ENCODE measurements at places on chromosomes 7 and 10.

DNA sequence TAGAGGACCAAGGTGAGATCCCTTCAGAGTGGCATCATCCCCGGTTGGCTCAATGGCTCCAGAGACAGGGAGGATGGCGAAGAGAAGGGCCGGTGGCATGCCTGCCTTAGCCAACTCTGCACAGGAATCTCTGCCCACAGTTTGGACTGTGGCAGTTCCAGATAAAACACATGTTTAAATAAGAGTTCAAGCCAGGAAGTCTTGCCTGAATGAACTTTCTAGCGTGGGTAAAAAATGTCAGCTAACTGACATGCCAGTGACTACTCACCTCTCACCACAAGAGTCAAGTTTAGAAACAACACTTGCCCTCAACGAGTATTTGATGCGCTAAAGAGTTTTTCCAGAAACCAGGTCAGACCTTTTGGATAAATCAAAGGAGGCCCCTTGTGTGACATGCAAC lies 3.0 kb downstream of the NOD1 start:
- no peak for DNase-seq

- no peak for DNase-seq
Observed at GRCh38 chr7:106345421-106346166, 60.8 kb upstream of the NAMPT start.

- DNase-seq = no peak
Observed at GRCh38 chr10:116994113-116994890, 10.7 kb downstream of the SHTN1 start.

- no peak for DNase-seq
Observed at GRCh38 chr10:131852823-131853609, 47.8 kb upstream of the PPP2R2D start.

- DNase-seq = no peak
Observed at GRCh38 chr7:29354340-29354739, 159.8 kb downstream of the CHN2 start.

- no peak for DNase-seq
Observed at GRCh38 chr10:30365278-30365677, 16.2 kb upstream of the MTPAP start.

DNA sequence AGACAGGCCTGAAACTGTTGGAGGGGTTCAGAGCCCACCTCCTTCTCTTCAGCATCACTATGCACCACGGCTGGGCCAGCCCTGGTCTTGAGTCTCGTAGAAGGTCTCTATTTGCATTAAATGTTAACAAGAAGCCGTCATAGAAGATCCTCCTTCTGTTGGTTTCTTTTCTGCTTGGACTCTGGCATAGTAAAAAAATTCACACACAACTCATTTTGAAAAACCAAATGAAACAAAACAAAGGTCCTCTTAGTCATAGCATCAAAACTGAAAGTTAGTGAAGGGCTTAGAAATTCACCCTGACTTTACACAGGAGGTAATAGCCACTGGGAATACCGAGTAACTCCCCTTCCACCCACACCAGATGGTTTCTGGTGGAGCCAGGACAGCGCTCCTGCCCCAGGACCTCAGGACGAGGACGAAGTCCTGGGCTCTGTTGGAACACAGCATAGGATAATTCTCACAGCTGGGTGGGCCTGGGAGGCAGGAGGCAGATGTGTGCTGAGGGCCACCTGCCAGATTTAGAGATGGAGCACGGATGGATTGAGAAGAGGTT lies 248.4 kb upstream of the KLF6 start:
- no peak for DNase-seq

GRCh38 chr10:5547931-5548660 lies 23.3 kb downstream of the CALML3 start:
- DNase-seq = no peak

DNA sequence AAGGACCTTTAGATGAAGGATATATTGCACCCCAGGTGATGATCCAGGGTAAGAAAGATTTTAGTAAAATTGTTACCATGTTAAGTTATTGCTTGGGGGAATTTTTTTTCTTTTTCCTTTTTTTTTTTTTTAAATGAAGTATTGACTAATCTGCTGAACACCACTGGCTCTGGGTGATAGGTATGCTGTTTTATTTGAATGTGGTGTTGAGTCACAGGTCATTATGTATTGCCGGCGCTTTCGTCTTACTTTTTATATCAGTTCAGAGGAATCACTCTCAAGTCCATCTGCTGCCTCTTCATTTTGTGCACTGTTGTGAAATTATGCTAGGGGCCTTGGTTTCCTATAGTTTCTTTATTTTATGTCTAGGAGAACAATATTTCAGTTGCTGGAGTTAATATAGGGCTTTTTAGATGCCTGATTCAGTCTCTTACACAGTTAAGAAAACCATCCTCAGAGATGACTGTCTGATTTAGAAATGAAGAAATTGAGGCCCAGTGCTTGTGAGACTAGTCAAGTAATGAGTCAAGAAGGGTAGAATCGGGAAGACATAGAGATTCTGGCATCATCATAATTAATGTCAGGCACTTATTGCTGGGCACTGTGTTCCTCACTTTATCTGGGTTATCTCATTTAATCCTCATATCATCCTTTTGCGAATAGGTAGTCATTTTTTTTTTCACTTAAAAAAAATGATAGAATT lies 38.7 kb downstream of the NRF1 start:
- DNase-seq = no peak

- DNase-seq = no peak
Observed at GRCh38 chr7:17227766-17228490, 70.5 kb upstream of the AHR start.

GRCh38 chr7:26460351-26461085 lies 168.9 kb downstream of the SNX10 start:
- no peak for DNase-seq

DNA sequence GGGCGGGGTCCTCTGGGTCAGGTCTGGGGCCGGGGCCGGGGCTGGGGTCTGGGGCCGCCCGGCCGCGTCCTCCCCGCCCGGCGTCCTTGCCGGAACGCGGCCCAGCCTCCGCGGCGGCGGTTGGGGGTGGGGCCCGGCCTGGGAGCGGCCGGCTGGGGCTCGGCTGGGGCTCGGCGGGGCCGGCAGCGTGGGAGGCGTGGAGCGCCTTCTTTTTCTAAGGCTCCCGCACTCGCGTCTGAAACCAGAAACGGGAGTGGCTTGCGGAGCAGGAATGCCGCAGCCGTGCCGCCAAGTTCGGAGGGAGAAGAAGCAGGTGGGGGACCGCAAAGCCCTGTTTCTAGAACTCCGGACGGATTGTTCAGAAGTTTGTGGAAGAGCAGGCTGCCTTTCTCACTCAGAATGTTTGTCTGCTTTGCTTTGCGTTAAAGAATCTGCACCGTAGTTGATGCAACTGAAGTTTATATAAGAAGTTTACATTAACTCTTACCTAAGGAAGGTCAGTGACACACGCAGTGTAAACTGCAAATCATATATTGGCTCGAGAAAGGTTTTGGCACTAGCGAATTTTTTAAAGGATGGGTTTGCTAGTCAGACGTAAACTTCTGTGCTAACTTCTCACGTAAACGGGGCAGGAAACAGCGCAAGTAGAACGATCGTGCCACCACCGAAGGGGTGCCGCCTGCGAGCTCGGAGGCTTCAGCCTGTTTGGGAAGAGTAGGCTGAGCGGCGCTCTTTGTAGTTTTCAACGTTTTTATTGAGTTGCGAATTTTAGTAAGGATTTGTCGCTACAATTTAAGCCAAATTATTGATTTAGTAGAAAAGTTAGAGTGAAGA lies 729 bp downstream of the DNAJB6 start:
- DNase-seq = peak; percentile 48

- no peak for DNase-seq
Observed at GRCh38 chr10:15548331-15548730, 171.4 kb downstream of the ITGA8 start.

GRCh38 chr7:155752756-155753445 lies 59.4 kb downstream of the SHH start:
- no peak for DNase-seq

- DNase-seq = no peak
Observed at GRCh38 chr10:58373442-58373827, 11.8 kb upstream of the TFAM start.

GRCh38 chr7:6423942-6424701 lies 23.6 kb downstream of the DAGLB start:
- no peak for DNase-seq

DNA sequence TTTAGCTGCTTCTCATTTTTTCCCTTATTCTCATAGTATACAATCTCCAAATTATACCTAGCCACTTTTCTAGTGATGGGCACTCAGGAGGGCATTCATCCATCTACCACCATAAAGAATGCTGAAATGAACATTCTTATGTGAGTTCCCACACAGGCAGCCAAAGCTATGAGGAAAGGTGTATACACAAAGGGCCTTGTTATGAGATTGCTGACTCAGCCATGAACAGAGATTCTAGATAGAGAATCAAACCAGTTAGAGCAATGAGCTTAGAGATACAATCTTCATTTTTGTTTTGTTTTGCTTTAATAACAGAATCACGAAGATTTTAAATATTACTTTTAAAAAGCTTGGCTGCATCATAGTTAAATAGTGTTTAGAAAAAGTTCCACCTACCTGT lies 54.8 kb upstream of the TNKS2 start:
- no peak for DNase-seq

DNA sequence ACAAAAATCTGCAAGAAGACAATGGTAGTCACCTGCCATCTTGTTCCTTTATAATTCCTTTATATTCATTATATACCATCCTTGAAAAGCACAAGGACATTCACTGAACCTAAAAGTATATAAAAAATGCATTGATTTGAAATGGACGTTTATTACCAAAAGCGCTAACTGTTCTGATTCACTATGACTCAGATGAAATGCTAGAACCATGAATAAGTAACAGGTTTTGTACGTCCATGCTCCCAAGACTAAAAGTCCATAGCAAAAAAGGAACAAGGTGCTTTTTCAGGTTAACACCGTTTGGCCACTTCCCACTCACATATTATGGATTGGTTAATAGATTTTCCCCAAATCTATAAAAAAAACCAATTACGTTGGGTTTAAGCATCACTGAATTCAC lies 109.4 kb downstream of the PPP1R17 start:
- no peak for DNase-seq

- no peak for DNase-seq
Observed at GRCh38 chr10:8639486-8640185, 585.1 kb downstream of the GATA3 start.

DNA sequence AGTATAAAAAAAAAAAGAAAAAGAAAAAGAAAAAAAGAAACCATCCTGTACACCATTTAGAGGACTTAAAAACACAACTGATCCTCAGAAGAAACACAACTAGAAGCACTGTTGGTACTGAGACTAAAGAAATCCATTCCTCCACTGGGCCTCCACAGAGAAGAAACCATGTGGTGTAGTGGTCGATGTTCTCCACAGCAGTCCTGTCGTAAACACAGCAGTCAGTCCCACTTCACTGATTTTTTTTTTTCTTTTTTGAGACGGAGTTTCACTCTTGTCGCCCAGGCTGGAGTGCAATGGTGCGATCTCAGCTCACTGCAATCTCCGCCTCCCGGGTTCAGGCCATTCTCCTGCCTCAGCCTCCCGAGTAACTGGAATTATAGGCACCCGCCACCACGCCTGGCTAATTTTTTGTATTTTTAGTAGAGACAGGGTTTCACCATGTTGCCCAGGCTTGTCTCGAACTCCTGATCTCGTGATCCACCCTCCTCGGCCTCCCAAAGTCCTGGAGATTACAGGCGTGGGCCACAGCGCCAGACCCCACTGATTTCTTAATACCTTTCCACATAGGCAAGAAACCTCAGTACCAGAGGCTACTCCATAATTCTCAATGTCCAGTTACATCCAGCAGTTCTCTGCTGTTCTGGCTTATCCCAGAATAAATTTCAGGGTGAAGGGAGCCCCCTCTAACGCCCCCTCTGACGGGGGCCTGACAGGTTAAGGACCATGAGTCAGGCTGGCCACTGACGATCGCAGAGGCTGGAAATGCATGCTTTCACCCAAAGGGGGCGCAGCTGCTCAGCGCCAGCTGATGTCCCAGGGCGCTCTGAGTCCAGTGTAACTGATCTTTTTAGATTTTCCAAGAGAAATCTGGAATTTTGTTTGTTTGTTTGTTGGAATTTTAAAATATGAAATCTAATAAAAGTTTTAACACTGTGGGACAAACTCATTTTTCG lies 24.8 kb upstream of the FFAR4 start:
- DNase-seq = no peak

DNA sequence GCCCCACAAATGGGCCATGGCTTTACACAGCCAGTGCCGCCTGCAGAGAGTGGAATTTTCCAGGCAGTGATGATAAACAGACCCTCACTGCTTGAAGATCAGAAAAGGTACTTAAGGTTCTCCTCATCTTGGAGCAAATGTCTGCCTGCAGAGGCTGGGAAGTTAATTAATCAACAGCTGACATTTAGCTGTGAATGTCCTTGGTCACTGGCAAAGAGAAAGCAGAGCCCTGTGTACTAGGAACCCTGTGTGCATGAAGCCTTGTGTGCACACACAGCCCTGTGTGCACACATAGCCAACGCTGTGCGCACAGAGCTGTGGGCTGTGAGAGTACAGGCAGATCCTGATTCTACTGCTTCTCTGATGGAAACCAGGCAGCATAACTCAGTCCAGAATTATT lies 291.6 kb upstream of the MKI67 start:
- DNase-seq = no peak

DNA sequence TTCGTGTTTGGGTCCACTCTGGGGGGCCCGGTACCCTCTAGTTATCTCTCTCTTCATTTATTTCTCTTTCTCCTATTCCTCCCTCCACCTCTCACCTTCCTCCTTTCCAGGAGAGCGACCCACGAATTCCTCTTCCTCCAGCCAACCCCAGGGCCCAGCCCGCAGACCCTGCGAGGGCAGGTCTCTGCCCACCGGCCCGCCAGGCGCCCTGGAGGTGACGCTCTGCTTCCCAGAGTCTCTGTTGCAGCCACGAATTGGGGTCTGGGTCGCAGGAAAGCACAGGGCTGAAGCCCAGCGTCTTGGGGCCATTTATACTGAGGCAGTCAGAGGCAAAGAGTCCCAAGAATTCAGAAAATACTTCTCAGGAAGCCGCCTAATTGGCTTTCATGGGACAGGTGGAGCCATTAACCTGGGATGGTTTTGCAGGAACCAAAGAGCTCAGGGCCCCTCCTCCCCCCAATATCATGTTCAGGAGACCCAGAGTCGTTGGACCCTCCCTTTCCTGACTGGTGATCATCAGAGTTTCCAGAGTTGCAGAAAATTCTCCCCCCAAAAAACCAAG lies 2.7 kb upstream of the EN2 start:
- no peak for DNase-seq

DNA sequence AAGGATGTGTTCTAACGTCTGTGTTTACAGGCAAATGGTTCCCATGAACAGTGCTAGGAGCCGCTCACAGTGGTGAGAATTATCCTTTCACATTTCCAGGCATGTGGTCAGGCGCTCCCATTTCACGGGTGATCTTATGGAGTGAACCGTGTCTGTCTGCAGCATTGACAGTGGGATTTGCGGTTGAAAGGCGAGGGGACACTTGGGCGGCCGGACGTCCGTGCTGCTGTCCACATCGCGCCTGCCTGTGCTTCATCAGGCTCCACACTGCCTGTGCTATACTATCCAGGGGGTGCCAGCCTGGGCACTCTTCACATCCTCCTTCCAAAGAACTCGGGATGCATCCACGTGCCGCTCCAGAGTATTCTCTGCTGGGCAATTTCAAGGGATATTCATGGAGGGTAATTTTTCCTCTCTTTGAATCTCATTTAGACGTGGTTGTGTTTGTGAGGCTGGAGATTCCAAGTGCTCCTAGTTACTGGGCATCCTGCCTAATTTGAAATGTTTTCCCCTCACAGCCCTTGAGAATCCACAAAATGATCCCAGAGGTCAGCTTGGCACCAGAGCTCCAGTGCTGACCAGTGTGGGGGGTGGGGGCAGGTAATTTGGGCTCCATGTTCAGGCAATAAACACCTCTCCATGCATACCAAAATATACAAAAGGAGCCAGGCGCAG lies 61.9 kb upstream of the EBF3 start:
- DNase-seq = no peak
